Panc1 (cell line): ENCODE measurements at places on chromosomes 16 and 17.

- DNase-seq = no peak
Measured at GRCh38 chr17:41586863-41587495, at the start of gene KRT14. Gene KRT14 (minus strand): TSS chr17:41586895. CDS start chr17:41586834, 61 bp downstream.

DNA sequence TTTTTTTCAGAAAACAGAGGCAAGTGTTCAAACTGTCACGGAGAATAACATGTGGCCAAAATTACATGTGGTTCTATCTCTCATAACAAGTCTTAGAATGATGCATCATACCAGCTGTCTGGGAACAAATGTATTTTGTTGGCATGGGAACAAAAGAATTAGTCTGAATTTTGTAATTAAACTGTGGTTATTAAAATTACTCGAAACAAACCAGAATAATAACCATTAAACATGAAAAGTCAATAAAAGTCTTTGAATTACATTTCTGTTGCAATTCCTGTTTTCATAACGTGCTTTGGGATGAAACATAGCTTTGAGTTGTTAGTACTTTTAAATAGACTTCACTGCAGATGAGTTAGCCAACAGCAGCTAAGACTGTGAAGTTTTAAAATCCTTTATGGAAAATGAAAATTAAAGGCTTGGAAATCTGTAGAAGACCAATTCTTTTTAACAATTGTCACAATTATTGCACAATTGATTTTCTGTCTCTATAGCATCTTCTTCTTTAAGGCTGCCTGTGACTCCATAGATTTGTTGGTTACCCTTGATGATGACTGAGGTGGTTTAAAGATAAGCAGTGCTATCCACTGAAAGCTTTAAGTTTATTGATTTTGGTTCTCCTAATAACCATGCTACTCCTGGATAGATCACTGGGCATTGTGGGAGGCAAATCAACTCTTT is 117.9 kb upstream of the AXIN2 start:
- DNase-seq = no peak

DNA sequence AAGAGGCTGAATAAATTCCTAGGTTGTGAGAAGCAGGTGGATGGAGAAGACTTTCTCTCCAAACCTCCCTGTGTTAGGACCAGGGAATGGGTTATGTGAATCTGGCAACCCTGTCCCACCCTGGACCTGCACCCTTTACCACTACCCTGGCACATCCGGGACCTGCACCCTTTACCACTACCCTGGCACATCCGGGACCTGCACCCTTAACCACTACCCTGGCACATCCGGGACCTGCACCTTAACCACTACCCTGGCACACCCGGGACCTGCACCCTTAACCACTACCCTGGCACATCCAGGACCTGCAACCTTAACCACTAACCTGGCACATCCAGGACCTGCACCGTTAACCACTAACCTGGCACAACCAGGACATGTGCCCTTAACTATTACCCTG is 207.0 kb upstream of the CACNG3 start:
- no peak for DNase-seq

DNA sequence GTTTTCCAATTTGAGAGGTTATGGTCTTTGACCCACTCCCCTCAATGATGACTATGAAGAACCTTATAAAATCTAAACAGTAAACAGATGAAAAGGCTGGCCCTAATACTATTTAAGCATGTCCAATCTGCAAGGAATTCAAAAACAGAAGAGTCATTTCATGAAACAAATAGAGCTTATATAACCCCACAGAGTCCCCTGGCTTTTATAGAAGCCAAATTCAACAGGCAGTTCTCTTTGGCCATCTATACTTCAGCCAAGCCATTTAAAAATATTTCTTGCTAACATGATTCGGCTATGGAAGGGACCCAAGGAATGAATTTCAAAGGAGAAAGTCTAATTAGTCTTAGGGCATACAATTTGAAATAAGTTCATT is 43.4 kb downstream of the SPOP start:
- DNase-seq = no peak

GRCh38 chr17:47928415-47928814 is 13.0 kb upstream of the PNPO start:
- DNase-seq = no peak
